ENCODE measurements at places on chromosomes 1 and 21. TPM values are rescaled to one million over a fixed set of nuclear protein-coding genes. Genes with fewer than 3 reads are reported as not detected.

TSTD1 gene
- total RNA-seq, result 33.5 TPM

NSL1 gene
- 46.0 TPM for total RNA-seq

NTMT2 gene
- total RNA-seq, result not detected

GREM2 gene
- total RNA-seq, result 0.42 TPM

UBASH3A gene
- total RNA-seq, result 77.4 TPM

HCRTR1 gene
- not detected for total RNA-seq

FCAMR gene
- not detected for total RNA-seq

CFHR1 gene
- total RNA-seq, result not detected

HSD3B1 gene
- not detected for total RNA-seq

RGS16 gene
- total RNA-seq, result 2.0 TPM

LCE1B gene
- not detected for total RNA-seq

SLC16A1 gene
- total RNA-seq, result 54.0 TPM

CD5L gene
- not detected for total RNA-seq

RIPPLY3 gene
- total RNA-seq, result 0.17 TPM

GRCh38 chr1:53559391-53559815 lies 100.2 kb downstream of the DMRTB1 start:
- DNase-seq, result no peak

DNA sequence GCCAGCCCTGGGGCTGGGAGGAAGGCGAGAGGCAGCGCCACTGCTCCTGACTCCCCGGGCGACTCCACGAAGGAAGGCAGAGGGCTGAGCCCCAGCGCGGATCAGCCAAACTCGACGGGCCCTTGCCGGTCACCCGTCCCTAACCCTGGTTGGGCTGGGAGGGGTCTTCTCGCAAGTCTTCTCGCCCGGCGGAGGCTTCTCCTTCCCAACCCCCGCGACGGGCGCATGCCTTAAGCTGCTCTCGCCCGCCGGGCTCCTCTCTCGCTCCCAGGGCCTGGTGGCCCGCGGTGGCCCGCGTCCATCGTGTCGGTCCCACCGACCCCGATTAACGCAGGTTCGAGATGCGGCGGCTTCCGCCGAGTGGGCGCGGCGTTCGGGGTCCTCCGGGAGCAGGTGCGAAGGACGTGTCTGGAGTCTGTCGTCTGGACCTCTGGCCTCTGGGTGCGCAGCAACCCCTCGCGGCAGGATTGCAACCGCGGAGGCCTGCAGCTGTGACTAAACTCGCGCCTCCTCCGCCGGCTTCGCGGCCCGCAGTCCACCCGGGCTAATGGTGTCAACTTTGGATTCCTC lies 29.0 kb upstream of the PPM1J start:
- DNase-seq, result no peak

GRCh38 chr1:16380868-16381267 lies 13.8 kb downstream of the SZRD1 start:
- no peak for DNase-seq

GRCh38 chr1:78619803-78620579 lies at the start of gene IFI44L:
IFI44L (plus strand) TSS chr1:78620448; CDS start chr1:78627916, 7,468 bp downstream.
- DNase-seq, result peak; percentile 84

DNA sequence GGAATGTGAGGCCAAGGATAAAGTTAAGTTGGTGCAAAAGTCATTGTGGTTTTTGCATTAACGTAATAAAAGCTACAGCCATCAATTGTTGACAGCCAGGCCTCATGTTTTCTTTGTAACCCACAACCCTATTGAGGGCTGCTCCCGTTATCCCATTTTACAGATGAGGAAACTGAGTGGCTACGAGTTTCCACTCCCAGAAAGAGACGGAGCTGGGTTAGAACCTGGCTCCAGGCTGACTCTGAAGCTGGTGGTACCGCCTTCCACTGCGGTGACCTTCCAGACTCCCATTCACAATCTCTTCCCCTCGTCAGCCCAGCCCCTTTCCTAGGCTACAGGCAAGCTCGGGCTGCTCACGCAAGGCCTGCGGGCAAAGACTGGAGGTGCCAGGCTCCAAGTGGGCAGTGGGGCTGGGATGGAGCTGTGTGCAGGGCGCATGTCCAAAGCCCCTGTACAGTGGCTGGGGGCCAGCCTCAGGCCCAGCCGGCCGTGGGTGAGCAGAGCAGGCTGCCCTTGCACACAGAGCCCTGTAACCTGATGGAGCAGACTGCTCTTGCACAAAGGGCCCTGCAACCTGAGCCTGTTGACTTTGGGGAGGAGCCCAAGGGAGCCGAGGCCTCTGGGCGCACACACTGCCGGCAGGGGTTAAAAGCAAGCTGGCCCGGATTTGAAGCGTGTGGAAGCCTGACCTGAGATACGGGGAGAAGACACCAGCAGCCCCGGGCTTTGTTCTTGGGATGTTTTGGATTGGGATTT lies 97.4 kb upstream of the TMPRSS2 start:
- no peak for DNase-seq

GRCh38 chr1:71304125-71304524 lies 223.3 kb upstream of the ZRANB2 start:
- DNase-seq, result no peak

- no peak for DNase-seq
Observed at GRCh38 chr1:182050481-182051448, 10.7 kb downstream of the ZNF648 start.

GRCh38 chr1:246146804-246147523 lies 360.1 kb downstream of the SMYD3 start:
- no peak for DNase-seq

- no peak for DNase-seq
Observed at GRCh38 chr1:85224734-85225623, 24.2 kb upstream of the SYDE2 start.

DNA sequence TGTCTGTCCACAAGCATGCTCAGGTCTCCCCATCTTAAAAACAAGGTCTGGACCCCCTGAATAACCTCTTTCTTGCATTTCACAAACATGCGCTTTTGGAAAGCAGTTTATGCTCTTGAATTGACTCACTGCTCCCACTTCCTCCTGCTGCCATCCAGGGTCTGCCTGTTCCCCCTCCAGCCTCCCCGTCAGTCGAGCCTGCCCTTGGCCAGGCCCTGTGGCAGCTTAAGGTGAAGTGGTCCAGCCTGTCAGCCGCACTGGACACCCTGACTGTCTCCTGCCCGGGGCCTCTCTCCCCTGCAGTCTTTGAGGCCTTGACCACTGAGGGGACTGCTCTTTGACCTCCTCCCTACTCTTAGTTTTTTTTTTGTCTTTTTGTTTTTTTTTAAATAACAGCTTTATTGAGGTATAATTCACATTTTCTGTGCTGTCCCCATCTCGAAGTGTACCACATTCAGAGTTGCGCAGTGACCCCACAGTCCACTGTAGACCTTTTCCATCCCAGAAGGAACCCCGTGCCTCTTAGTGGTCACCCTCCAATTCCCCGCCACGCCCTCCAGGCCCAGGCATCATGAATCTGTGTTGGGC lies 18.3 kb downstream of the GPR137B start:
- DNase-seq, result no peak

DNA sequence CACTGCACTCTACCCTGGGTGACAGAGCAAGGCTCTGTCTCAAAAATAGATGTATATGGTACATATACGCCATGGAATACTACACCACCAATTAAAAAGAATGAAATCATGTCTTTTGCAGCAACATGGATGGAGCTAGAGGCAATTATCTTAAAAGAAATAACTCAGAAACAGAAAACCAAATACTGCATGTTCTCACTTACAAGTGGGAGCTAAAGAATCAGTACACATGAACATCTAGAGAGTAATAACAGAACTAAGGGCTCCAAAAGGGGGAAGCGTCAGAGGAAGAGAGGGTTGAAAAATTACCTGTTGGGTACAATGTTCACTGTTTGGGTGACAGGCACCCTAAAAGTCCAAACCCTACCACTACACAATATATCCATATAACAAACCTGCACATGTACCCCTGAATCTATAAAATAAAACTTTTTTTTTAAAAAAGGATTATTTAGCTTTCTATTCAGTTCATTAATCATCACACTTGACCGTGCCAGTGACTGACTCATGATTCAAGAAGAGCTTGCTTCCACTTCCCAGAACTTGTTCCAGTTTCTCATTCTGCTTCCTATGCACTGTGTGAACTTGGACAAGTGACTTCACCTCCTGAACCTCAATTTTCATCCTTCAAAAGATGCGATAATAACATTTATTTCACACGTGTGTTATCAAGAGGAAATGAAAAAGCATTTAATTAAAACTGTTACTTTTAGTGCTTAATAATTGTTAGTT lies 109.6 kb downstream of the PLPP3 start:
- DNase-seq, result no peak

DNA sequence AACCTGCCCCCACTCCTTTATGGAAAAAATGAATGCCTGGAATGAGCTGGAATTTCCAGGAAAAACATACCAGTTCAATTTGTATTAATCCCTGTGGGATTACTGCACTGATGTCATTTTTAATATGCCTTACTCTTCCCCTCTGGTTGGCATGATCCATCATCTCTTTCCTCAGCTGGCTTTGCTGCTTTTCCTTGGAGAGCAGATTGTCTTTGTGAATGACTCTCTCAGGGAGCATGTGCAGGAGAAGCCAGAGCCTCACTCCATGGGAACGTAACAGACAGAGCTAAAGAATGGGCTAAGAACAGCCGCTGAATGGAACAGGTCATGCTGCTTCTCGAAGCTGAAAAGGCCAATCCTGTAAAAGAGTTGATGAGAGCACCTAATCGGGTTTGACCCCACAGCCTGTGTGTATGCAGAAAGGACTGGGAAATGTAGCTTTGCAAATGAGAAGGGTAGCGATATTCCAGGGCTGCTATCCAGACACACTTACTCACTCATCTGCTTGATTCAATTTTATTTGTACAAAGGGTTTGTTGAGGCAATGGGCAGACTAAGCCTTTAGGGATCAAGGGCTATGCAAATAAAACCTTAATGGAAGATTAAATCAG lies 20.7 kb downstream of the PHC2 start:
- DNase-seq, result no peak

DNA sequence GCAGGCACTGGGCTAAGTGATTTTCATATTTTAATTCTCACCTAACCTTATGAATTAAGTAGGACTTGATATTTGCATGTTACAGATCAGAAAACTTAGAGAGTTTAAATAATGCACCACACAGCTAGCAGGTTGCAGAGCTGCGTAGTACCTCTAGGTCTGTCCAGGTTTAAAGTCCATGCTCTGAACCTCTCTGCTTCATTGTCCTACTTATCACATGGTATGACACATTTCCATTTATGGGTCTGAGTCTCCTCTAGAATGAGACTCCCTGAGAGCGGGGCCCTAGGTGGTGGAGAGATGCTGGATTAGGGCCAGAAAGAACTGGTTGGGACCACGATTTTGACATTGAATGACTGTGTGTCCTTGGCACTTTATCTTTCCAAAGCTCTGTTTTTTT lies 102.5 kb upstream of the USP24 start:
- DNase-seq, result no peak

DNA sequence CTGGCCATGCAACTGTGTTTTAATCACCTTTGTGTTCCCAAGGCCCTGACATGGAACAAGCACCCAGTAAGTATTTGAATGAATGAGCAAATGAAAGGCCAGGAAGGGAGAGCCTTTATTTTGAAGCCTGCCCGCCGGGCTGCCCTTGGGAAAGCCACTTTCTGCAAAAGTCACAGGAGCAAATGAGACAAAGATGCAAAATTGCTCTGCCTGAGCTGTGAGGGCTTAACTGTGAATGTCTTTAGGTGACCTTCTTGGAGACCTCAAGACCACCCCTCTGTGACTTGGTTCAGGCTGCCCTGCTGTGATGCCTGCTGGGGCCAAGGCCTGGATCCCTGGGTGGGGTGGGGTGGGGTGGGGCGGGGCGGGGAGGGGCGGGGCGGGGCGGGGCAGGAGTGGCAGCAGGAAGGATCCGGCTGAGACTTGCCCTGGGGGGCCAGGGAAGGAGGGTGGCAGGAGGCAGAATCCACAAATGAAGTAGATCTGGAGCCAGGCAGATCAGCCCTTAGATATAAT lies 54.0 kb downstream of the RUNX3 start:
- no peak for DNase-seq

DNA sequence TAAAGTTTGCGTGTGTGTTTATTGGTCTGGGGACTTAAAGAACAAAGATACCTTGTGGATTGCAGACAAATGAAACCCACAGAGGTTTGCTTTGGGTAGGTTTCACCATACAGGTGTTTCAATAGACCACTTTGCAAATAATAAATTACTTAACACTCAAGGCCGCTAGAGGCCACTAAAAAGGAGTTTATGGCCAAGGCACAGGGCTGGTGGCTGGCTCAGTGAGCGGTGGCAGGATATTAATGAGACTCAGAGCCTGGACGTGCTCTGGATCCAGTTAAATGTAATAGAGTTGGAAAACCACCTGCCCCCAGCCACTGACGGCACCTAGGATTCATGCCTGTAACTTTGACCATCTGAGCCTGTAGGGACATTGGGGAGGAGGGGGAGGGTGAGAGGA lies 44.5 kb downstream of the LRRC38 start:
- DNase-seq, result no peak

- no peak for DNase-seq
Observed at GRCh38 chr1:197393105-197393504, 125.1 kb downstream of the CRB1 start.

DNA sequence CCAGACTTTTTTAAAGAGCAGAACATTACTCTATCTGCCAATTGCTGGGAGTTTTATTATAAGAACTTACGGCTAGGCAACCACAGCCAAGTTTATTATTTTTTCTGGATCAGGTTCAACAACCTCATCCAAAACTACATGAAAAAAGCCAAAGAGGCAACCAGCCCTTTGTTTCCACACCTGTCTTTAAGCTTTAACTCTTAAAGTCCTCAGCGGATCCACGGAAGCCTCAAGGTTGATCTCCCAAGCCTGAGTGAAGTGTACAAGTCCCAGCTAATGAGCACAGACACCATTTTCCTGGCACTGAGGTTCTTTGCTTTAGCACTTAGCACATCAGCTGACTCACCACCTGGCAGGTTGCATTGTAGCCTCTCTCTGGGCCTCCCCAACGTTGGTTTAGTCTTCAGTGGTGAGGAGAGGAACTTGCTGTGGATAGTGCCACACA lies 143.1 kb downstream of the TGFBR3 start:
- DNase-seq, result no peak

DNA sequence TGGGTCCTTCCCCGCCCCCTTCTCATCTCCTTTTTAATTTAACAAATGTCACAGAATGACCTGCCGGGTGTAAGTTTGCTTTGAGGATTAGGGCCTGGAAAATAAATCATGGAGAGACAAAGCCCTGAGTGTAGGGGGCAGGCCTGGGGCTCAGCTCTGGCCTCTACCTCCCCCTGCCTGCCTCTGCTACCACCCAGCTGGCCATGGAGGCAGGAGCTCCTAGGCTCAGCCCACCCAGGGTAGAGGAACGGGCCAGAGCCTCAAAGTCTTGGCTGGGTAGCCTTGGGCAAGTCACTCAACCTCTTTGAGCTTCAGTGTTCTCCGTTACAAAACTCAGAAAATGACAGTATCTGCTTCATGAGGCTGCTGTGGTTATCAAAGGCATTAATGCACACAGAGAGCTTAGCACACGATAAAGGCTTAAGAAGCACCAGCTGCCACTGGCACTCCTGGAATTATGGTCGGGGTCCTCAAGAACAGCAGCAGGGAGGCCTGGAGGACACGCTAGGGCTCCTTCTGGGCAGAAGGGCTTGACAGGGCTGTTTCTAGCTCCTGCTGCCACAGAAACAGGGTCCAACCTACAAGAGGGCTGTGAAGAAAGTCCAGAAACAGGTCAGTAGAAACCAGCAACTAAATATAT lies 39.0 kb downstream of the LRP8 start:
- DNase-seq, result no peak

DNA sequence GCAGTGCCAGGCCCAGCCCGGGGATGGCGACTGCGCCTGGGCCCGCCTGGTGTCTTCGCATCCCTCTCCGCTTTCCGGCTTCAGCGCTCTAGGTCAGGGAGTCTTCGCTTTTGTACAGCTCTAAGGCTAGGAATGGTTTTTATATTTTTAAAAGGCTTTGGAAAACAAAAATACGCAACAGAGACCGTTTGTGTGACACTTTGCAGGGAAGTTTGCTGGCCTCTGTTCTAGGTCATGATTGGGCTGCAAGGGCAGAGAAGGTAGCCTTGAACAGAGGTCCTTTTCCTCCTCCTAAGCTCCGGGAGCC lies 719 bp downstream of the SOD1 start:
- DNase-seq, result no peak
